ENCODE measurements at places on chromosomes 11 and 22.

GRCh38 chr22:40270748-40271373, 75.4 kb upstream of the ADSL start:
- no peak for DNase-seq

DNA sequence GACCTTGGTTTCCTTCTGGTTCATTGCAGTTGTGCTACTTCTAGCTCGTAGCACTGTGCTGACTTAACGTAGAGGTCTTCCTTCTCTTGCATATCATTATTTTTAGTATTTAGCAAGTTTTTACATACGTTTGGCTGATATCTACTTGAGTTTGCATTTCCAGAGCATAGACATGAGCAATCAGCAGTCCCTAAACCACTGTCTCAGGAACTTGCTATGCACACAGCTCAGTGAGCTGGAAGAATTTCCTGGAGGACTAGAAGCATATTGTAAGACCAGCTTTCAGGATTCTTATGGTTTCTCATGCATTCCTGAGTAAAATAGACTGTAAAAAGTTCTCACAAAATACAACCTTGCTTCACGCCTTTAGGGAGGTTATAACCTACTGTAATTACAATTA, 226.7 kb upstream of the PDGFD start:
- no peak for DNase-seq

- peak; percentile 7 for DNase-seq
These were observed 1348.2 kb upstream of the RAG2 start for GRCh38 chr11:37946155-37946766.

DNA sequence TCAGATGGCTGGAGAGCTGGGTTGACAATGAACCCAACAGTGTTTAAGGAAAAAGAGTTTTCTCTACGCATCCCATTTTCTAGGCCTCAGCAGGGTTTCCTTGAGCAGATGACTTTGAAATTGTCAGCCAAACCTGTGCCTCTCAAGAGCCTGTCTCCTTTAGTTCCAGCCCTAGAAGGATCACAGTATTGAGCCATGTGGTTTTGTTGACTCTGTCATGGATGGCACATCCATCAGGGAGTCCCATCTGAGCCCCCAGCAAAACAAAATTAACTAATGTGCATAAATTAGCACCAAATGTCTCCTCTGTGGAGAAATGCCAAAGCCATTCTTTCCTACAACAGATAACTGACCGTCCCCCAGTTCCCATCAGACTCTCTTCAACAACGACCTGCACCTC, 103.8 kb upstream of the BLID start:
- DNase-seq = no peak

DNA sequence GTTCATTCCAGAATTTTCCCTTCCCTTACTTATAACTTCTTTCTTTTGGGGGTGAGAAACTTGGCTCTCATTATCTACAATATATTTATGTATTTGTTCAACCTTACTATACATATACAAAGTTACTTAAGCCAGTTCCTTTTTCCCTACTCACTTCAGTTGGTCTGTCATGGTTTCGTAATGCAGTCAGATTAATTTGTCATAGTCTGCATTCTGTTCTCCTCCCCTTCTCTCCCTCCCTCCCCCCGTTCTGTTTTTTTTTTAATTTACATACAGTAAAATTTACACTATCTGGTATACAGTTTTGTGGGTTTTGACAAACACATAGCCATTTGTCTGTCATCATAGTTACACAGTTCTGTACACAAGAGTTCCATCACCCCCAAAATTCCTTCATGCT, 71.8 kb upstream of the ADORA2A start:
- no peak for DNase-seq

GRCh38 chr11:35412285-35412684, 7.1 kb downstream of the SLC1A2 start:
- DNase-seq = no peak

- peak; percentile 11 for DNase-seq
These were observed at the start of gene BMAL1 for GRCh38 chr11:13277768-13278608. Gene BMAL1 (plus strand): TSS chr11:13277790. CDS start chr11:13354309, 76,519 bp downstream.

- no peak for DNase-seq
These were observed 7.7 kb downstream of the E2F8 start for GRCh38 chr11:19232910-19233503.

DNA sequence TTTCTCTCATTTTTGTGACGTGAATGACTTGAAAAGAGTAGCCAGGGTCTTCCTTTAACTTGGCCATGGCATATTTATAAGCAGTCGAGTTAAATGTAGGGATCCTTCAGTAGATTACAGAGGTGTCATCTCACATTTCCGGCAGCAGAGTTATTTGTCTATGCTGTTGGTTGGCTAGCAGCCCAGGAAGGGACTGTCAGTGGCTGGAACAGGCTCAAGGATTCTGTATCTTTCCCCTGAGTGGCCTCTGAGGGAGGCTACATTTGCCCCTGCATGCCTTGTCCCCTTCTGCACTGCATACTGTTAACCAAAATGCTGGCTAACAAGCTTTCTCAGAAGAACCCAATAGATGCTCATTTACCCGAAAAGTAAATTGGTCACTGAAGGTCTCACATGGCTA, 187.6 kb downstream of the PGR start:
- no peak for DNase-seq

DNA sequence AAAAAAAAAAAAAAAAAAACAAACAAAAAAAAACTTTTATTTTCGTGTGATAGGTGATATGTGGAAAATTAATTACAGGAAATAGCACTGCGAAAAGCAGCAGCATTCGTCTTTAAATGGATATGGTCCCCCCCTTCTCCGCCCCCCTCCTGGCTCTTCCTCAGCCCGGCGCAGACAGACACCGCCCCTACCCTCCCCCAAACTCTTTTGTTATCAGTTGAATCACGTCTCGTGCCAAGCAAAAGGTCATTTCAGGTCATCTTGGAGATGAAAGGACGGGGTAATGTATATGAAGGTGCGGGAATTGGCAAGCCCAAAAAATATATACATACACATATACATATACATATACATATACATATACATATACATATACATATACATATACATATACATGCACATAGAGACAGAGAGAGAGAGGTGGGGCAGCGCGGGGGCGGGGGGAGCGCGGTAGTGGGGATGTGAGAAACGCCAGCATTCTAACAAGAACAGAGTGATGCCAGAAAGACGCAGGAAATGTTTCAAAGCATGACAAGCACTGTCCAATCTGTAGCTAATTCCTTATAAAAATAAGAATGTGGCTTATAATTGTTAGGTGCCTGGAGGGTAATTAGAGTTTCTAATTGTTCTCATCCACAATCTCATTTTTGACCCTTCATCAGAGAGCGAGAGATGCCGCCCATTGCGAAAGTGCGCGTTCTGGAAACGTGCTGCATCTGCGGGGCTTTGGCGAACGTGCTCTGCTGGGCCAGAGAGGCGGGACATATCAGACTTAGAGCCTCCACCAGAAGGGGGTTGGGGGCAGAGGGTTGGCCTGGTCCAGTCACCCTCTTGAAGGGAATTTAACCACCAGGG, 214.5 kb upstream of the UBASH3B start:
- DNase-seq = peak; percentile 81

DNA sequence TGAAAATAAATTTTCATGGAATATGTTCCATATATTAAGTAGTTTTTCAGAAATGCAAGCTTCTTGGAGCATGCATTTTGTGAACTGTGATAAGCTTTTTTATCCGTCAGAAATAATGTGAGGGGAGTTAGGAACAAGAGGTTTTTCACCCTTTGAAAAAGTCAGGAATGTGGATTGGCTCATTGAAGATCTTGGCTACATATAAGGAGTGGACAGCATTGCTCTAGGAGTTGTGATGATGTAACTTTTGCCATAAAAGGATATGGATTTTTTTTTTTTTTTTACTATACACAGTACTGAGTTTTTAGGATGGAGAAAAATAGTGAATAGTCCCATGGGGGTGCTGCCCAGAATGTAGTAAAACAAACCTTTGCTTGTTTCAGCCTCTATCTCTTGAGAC, 180.2 kb downstream of the NAV2 start:
- no peak for DNase-seq

DNA sequence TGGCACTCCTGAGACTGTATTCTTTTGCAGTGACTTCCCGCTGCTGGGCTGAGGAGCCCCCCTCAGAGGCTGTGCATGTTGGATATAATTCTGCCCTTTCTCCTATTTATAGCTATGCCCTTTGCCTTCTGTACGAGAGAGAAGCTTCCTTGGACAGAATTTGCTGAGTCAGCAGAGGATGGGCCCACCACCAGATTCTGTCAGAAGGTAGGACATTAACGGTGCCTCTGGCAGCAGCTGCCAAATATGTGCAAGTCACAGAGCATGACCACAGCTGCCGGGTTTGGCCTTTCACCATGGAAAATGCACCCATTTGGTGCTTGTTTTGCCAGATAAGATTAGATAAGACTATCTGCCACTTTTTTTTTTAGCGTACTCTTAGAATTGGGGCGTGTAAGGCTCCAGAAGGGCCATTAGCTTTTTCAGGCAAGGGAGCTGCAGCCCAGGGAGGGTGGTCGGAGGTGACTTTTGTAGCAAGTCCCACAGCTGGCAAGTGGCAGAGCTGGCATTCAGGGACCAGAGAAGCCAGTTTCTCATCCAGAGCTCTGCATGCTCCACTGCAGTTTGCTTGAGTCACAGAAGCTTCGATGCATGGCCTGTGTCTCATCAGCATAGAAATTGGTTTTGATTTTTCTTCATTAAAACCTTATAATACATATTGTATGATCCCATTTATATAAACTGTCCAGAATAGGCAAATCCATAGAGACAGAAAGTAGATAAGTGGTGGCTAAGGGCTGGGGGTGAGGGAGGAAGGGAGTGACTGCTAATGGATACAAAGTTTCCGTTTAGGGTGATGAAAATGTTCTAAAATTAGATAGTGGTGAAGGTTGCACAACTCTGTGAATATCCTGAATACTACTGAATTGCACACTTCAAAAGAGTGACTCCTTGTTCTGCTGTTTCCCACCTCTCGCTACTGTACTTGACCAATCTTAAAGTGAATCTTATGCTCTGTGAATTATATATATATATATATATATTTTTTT, 15.8 kb downstream of the UPB1 start:
- DNase-seq = no peak

- DNase-seq = peak; percentile 56
These were observed 1.7 kb upstream of the RCOR2 start for GRCh38 chr11:63918507-63919191.

- DNase-seq = no peak
These were observed 63.7 kb upstream of the RPS13 start for GRCh38 chr11:17141156-17141555.

DNA sequence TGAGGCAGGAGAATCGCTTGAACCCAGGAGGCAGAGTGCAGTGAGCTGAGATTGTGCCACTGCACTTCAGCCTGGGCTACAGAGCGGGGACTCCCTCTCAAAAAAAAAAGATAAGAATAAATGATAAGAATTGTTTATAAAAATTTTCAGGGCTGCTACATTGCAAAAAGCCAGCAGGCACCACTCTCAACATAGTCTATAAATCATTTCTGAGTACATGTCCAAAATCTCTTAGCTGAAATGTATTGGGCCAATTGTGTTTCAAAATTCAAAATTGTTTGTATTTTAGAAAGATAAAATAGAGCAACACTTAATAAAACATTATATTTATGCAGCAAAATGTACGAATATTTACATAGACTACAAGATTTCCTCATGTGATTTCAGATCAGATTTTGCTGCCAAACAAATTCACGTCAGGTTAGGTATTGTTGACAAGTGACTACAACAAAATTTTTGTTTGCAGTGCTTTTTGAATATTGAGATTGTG, 13.9 kb downstream of the PGR start:
- no peak for DNase-seq

GRCh38 chr22:31099841-31100761, 7.3 kb downstream of the SELENOM start:
- no peak for DNase-seq

GRCh38 chr11:115078461-115079438, 400.4 kb downstream of the NXPE2 start:
- no peak for DNase-seq

GRCh38 chr11:95605271-95605940, 184.2 kb downstream of the FAM76B start:
- no peak for DNase-seq

DNA sequence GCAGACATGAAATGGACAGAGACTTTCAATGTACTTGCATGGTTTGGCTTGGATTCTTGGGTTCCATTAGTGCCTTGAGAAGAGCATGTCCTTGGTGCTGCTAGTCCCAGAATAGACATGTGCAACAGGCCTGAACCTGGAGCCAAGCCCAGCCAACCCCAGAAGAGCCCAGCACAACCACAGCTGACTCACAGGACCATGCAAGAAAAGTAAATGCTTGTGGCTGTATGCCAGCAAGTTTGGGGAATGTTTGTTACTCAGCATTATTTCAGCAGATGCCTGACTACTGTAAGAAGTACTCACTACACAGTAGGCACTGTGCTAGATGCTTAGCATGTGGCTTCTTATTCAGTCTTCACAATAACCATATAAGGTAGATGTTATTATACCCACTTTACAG, 39.2 kb upstream of the HMGXB4 start:
- no peak for DNase-seq

- no peak for DNase-seq
These were observed 604.1 kb upstream of the ANO5 start for GRCh38 chr11:21588754-21589153.

DNA sequence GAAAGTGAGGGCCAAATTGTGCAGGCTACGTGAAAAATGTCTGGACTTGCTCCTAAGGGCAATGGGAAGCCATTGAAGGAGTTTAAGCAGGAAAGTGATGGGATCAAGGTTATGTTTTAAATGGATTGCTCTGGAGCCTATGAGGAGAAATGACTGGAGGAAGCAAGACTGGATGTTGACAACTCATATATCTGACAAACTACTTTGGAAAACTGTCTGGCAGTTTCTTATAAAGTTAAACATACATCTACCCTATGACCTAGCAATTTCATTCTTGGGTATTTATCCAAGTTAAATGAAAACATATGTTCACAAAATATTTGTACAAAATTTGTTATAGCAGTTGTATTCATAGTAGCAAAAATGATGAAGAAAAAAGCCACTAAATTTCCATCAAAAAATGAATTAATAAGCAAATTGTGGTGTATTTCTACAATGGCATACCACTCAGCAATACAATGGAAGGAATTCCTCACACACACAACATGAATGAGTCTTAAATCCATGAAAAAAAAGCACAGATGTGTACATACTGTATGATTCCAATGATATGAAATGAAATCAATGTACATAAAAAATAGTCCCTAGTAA, 24.1 kb downstream of the FZD4 start:
- DNase-seq = no peak

GRCh38 chr22:20904008-20904979, 12.9 kb upstream of the CRKL start:
- DNase-seq = no peak

GRCh38 chr11:95923439-95923727, 524 bp downstream of the MTMR2 start:
- no peak for DNase-seq

- DNase-seq = no peak
These were observed 1726.1 kb upstream of the RAG2 start for GRCh38 chr11:38323961-38324761.

DNA sequence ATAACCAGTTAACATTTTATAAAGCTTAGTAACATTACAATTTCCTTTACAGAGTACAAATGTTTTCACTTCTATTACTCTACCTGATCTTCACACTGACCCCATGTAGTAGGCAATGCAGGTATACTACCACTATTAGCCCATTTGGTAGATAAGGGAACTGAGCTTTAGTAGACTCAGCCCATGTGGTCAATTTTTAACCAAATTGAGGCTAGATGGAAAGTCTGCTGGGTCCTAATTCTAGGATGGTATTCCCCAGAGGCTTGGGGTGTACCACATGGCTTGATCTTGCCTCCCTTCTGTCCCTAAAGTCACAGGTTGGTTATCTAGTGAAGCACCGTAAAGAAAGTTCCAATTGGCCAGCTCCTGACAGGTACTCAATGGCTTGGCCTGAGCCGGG, 48.2 kb downstream of the NRXN2 start:
- DNase-seq = no peak
